Smooth muscle cell of the umbilical artery (primary cell): ENCODE measurements at places on chromosomes 5 and 9. TPM values are rescaled to one million over a fixed set of nuclear protein-coding genes. Genes with fewer than 3 reads are reported as not detected.

TLE4 gene
- total RNA-seq, result 20.2 and 39.8 TPM in 2 replicates

GLRA1 gene
- total RNA-seq, result not detected in 2 replicates

SPATA31C1 gene
- total RNA-seq, result not detected in 2 replicates

NME5 gene
- total RNA-seq, result 2.0 and 2.4 TPM in 2 replicates

LPAR1 gene
- total RNA-seq, result 45.7 and 82.0 TPM in 2 replicates

TRPM3 gene
- under 0.01 and 0.37 TPM in 2 replicates for total RNA-seq

GGTA1 gene
- total RNA-seq, result not detected in 2 replicates

WDR38 gene
- not detected in 2 replicates for total RNA-seq
